Muscle of leg (tissue), 16 donors: ENCODE measurements at places on chromosomes 6 and 20. TPM values are rescaled to one million over a fixed set of nuclear protein-coding genes. Genes with fewer than 3 reads are reported as not detected.

Gene UBE3D
- total RNA-seq, result 8.4 TPM

Gene OR2B2
- total RNA-seq, result not detected

GRCh38 chr6:39947611-39948068, 13.4 kb upstream of the MOCS1 start:
- no peaks in the 10 kb centered on the region for H3K36me3 ChIP-seq
- no peak for DNase-seq
- peaks cover 5% of the 10 kb centered on the region for H3K27me3 ChIP-seq
- H3K4me1 ChIP-seq, result no peaks in the 10 kb centered on the region
- H3K4me3 ChIP-seq, result no peak overlapping the region
- no peak overlapping the region for H3K27ac ChIP-seq

GRCh38 chr6:147614501-147614900, 106.0 kb downstream of the SAMD5 start:
- H3K36me3 ChIP-seq, result no peaks in the 10 kb centered on the region
- no peaks in the 10 kb centered on the region for H3K4me1 ChIP-seq

DNA sequence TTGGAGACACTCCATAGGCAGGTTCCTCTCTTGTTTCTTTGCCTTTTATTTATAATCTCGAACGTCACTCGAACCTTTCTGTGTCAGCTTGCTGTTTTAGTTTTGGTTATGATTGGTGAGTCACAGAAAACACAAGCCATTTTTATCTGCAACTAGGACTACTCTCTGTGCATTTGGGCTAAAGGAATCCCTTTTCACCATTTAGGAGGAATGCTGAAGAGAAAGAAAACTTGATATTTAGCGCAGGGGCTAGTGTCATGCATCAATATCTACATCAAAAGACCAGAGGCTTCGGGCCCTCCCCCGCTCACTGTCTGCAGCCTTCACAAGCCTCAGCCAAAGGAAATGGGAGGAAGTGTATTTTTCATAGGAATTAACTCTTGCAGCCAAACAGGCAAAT, 507.8 kb upstream of the CITED2 start:
- H3K36me3 ChIP-seq, result no peaks in the 10 kb centered on the region
- H3K27me3 ChIP-seq, result no peaks in the 10 kb centered on the region
- no peak overlapping the region for H3K27ac ChIP-seq
- DNase-seq, result peak; percentile 33
- peaks cover 10% of the 10 kb centered on the region for H3K4me1 ChIP-seq
- no peak overlapping the region for H3K4me3 ChIP-seq

DNA sequence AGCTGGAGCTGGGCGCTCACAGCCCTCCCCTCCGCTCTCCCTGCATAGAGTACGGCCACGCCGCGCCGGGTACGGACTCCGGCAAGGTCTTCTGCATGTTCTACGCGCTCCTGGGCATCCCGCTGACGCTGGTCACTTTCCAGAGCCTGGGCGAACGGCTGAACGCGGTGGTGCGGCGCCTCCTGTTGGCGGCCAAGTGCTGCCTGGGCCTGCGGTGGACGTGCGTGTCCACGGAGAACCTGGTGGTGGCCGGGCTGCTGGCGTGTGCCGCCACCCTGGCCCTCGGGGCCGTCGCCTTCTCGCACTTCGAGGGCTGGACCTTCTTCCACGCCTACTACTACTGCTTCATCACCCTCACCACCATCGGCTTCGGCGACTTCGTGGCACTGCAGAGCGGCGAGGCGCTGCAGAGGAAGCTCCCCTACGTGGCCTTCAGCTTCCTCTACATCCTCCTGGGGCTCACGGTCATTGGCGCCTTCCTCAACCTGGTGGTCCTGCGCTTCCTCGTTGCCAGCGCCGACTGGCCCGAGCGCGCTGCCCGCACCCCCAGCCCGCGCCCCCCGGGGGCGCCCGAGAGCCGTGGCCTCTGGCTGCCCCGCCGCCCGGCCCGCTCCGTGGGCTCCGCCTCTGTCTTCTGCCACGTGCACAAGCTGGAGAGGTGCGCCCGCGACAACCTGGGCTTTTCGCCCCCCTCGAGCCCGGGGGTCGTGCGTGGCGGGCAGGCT, 4.6 kb downstream of the KCNK15 start:
- no peaks in the 10 kb centered on the region for H3K36me3 ChIP-seq
- H3K27me3 ChIP-seq, result peaks cover 32% of the 10 kb centered on the region
- no peak for DNase-seq
- no peak overlapping the region for H3K4me3 ChIP-seq
- H3K4me1 ChIP-seq, result peaks cover 12% of the 10 kb centered on the region

DNA sequence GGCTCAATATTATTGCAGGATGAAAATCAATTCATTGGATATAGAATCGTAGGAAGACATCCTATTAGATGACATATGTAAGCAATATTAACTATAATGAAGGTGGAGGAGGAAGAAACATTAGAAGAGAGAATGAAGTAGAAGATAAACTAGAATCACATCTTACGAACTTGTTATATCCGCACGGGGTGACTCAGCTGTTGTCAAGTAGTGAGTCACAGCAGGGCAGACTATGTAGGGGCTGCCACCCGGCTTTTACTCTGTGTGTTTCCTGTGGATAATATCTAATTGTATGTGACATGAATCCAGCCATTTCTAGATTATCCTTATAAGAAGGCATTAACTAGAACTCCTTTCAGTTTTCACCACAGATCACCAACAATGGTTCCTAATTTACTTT, 520.2 kb downstream of the DOK5 start:
- no peaks in the 10 kb centered on the region for H3K4me1 ChIP-seq
- H3K27ac ChIP-seq, result no peak overlapping the region
- no peak overlapping the region for H3K4me3 ChIP-seq
- no peaks in the 10 kb centered on the region for H3K27me3 ChIP-seq

Gene MYCT1
- total RNA-seq, result 18.3 TPM

DNA sequence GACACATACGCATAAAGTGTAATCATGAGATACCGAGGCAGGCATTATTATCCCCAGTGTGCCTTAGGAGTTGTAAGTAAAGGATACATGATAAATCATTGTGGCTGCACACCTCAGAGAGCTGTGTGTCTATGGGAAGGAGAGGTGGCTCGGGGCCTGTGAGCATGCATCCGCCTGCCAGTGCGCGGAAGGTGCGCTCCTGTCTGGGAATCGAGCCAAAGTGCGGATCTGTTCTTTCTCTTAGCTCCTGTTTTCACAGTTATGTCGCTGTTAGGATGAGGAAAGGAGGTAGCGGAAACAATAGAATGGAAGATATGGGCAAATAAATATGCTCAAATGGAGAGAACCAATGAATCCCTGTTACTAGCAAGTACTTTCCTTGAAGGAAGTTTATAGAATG, 98.0 kb downstream of the ANKRD6 start:
- H3K4me1 ChIP-seq, result no peaks in the 10 kb centered on the region
- no peak overlapping the region for H3K27ac ChIP-seq
- no peaks in the 10 kb centered on the region for H3K36me3 ChIP-seq
- no peaks in the 10 kb centered on the region for H3K27me3 ChIP-seq

Gene OTOR
- 0.35 TPM for total RNA-seq

DNA sequence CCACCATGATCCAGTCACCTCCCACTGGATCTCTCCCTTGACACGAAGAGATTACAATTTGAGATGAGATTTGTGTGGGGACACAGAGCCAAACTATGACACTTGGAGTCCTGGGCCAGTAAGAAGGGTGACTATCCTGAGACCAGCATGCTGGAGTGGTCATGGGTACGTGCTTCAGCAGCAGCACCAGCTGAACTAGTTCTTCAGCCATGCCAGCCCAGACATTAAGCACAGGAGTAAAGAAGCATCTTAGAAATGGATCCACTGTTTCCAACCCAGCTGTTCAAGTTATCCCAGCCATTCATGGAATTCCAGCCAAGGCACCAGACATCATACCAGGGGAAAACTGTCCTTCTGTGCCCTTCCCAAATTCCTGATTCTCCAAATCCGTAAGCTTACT, 370.0 kb downstream of the MAFB start:
- H3K36me3 ChIP-seq, result no peaks in the 10 kb centered on the region
- H3K27me3 ChIP-seq, result no peaks in the 10 kb centered on the region
- no peak for DNase-seq
- H3K4me3 ChIP-seq, result no peak overlapping the region

DNA sequence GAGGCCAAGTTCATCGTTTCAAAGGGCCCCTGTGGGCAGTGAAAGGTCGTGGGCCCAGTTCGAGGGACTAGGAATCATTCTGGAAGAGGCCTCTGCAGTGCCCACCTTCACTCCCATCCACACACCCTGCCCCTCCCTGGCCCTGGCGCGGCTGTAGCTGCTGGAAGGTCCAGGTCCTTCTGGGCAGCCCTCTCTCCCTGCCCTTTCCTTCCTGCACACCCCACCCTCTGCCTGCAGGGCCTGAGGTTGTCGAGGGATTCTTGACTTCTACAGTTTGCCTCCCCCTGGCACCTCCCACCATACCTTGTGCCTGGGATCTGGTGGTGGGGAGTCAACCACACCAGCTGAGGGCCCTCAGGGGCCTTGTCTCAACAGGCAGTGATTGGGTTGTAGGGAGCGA, 4.5 kb upstream of the MYT1 start:
- no peak overlapping the region for H3K4me3 ChIP-seq
- DNase-seq, result no peak
- H3K27me3 ChIP-seq, result peaks cover 50% of the 10 kb centered on the region
- no peaks in the 10 kb centered on the region for H3K36me3 ChIP-seq
- H3K4me1 ChIP-seq, result no peaks in the 10 kb centered on the region

Gene KCNQ2
- 2.9 TPM for total RNA-seq

DNA sequence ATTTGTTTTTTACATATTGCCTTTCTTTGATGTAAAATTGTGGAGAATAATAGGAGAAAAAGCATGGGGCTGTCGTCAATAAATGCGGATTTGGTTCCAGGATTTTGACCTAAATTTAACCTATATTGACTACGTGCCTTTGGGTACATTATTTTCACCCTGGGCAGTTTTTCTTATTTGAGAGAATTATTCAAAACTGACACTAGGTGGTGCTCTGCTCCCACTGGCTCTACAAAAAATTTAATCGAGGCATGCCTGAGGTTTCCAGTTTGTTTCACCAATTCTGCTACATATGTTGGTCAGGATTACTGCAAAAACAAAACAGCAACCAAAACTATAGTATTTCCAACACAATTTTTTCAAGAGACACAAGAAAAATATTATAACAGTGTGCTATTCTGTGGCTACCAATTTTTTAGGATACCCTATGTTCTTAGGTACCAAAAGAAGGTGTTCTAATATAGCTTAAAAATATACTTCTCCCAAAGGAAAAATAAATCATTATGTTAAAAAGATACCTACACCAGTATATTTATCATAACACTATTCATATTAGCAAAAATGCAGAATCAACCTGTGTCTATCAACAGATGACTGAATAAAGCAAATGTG, 48.6 kb upstream of the FABP7 start:
- peak; percentile 59 for DNase-seq
- H3K27ac ChIP-seq, result no peak overlapping the region

DNA sequence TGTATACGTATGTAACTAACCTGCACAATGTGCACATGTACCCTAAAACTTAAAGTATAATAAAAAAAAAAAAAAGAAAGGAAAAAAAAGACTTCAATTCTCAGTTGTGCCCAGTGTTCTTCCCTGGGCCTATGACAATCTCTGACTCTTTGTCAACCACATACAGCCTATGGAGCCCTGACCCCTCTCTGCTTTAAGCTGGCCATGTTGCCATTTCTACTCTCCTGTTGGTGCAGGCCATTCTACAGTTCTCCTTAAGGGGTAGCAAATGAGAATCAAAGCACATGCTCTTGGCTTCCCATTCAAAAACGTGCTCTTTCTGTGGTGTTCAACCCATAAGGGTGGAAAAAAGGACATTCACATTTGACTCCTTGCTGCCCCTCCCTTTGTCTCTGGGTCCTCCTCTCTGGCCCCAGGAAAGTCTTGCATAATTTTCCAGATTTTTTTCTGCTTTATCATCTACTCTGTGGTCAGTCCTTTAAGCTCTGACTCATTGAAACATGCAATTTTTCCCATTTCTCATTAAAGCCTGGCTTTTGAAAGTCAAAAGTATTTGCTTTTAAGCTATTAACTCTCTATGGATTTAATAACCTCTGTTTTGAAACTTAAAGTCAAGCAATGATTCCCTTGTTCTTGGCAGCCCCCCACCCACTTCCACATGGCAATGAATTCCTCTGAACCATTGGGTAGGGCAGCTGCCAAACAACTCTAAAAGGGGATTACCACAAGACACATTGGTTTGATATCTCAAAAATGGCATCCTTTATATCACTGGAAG, 208.6 kb upstream of the MCHR2 start:
- no peak overlapping the region for H3K4me3 ChIP-seq
- no peaks in the 10 kb centered on the region for H3K27me3 ChIP-seq
- no peaks in the 10 kb centered on the region for H3K36me3 ChIP-seq
- no peaks in the 10 kb centered on the region for H3K4me1 ChIP-seq
- no peak overlapping the region for H3K27ac ChIP-seq

DNA sequence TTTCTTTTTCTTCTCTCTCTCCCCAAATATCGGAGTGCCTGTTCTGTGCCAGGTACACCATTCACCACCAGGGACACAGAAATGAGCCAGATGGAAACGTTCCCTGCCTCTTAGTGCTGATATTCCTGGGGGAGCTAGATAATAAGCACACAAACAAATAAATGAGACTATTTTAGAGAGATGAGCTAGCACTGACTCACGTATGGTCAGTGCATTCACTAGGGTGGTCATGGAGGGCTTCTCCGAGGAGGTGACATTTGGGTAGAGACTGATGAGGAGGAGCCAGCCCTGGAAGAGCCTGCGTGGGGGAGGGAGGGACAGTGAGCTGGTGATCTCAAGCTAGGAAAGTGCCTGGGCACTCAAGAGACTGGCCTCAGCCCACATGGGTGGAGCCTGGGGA, 252.3 kb upstream of the KCNG1 start:
- no peak overlapping the region for H3K4me3 ChIP-seq
- H3K36me3 ChIP-seq, result no peaks in the 10 kb centered on the region
- DNase-seq, result no peak
- peaks cover 21% of the 10 kb centered on the region for H3K27me3 ChIP-seq
- no peaks in the 10 kb centered on the region for H3K4me1 ChIP-seq
- H3K27ac ChIP-seq, result no peak overlapping the region

DNA sequence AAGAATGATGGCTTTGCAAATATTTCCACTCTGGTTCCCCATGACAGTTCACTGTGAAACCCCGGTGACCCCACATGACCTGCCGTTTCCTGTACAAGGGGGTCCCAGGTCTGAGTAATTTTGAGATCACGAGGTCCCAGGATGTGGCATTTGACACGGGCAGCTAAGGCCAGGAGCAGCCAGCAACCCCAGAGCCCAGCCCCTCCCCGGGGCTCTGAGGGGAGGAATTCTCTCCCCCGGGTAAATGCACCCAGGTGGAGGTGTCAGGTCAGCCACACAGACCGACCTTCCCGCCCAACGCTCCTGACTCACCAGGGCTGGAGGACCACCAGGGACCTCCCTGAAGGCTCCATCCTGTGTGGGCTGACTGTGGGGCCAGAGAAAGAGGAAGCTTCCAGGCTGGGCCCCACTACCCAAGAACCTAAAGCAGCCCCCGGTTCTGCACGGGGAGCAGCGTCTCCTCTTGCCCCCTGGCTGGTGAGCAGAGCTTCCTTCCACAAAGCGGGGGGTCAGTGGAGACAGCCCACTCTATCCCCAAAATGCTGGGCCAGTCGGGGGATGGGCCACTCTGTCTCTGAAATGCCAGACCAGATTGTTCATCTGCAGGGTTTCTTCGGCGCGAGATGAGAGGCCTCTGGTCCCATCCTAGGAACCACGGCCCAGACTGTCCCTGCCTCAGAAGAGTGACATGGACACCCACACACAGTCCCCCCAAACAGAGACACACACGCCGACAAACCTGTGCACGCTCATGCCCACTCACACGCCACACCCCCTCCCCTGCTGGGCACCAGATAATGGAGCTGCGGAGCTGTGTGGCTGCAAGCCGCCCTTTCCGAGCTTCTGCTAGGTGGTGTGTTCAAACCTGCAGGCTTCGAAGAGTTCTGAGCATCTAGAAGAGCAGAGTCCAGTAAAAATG, 23.4 kb upstream of the SLCO4A1 start:
- no peak overlapping the region for H3K4me3 ChIP-seq
- DNase-seq, result no peak
- peaks cover 19% of the 10 kb centered on the region for H3K4me1 ChIP-seq

Gene RAMACL
- 0.71 TPM for total RNA-seq

Gene DEFB121
- total RNA-seq, result not detected

Gene CNR1
- total RNA-seq, result 0.13 TPM
